SK-MEL-5 (cell line): ENCODE measurements at places on chromosomes 5 and 9.

DNA sequence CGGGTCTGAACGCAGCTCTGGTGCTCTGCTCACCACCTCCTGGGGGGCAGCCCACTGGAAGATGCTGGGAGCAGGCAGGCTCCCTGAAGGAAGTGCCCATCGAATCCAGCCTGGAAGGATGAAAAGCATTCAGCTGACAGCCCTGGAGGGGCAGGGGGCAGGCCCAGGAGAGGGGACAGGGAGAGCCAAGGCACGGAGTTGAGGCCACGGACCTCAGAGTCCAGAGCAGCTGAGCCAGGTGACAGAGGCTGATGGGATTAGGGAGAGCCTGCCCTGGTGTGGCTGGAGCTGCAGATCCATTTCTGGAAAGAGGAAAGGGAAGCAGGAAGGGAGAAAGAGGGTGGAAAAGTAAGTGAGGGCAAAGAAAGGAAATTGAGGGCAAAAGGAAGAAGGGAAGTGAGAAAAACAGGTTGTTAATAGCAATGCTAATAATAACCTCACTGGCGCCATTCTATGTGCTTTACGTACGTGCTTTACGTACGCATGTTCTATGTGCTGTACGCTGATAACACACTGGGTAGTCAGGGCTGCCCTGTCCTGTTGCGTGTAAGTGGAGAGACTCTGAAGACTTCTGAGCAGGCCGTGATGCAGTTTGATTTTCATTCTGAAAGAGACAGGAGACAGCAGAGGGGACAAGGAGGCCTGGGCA, 52.6 kb downstream of the LMX1B start:
- DNase-seq = no peak

DNA sequence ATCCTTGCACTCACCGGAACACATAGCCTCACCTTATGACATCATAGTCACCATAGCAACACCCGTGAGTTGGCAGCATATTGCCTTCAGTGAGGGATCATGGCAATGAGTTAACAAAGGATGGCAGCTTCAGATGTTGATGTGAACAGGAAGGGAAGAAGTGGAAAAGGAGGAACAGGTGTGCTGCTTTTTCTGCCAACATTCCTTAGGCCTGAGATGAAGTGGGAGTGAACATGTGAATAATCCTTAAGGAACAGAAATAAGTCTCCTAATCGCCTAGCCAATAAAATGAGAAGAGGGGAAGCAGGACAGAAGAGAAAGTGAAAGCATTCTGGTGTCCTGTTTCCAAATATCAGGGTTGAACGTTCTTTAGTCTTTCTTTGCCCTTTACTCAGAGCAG, 360.0 kb downstream of the BRINP1 start:
- peak; percentile 28 for DNase-seq

- no peak for DNase-seq
Observed at GRCh38 chr5:87408204-87408603, 4.5 kb downstream of the CCNH start.

- no peak for DNase-seq
Observed at GRCh38 chr9:6611865-6612264, 33.7 kb downstream of the GLDC start.

DNA sequence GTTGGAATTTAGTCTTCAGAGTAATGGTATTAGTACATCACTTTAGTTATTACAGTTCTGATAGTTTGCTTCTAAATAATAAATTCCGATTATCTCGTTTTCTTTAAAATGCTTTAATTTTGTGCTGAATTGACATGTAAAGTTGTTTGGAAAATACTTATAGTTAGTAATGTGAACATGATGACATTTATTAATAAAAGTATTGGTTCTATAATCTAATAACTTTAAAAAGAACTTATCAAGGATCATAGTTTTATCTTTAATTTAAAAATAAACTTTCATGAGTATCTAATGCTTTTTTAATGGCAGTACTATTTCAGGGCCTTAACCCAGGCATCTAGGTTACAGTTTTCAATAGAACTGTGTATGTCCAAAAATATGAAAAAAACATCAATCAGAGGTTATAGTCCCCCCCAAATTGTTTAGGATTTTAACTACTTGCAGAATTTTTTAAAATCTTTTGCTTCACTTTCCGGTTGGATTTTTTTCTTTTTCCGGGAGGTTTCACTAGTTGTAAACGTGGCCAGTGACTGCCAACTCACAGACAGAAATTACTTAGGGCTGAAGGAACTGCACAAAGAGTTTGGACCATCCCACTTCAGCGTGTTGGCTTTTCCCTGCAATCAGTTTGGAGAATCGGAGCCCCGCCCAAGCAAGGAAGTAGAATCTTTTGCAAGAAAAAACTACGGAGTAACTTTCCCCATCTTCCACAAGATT, 680 bp downstream of the GPX8 start:
- peak; percentile 93 for DNase-seq
